ENCODE measurements at places on chromosomes 3 and 15. TPM values are rescaled to one million over a fixed set of nuclear protein-coding genes. Genes with fewer than 3 reads are reported as not detected.

CEP19 gene
- 0.94 TPM for total RNA-seq

CCR5 gene
- total RNA-seq, result 0.13 TPM

C3orf20 gene
- 0.31 TPM for total RNA-seq

SLC27A2 gene
- 0.12 TPM for total RNA-seq

- no peak for DNase-seq
- H3K27me3 ChIP-seq, result no peaks in the 10 kb centered on the region
- no peak overlapping the region for H3K27ac ChIP-seq
- H3K4me3 ChIP-seq, result no peak overlapping the region
- H3K4me1 ChIP-seq, result no peaks in the 10 kb centered on the region
Observed at GRCh38 chr15:36468746-36469145, 110.7 kb upstream of the CDIN1 start.

DNA sequence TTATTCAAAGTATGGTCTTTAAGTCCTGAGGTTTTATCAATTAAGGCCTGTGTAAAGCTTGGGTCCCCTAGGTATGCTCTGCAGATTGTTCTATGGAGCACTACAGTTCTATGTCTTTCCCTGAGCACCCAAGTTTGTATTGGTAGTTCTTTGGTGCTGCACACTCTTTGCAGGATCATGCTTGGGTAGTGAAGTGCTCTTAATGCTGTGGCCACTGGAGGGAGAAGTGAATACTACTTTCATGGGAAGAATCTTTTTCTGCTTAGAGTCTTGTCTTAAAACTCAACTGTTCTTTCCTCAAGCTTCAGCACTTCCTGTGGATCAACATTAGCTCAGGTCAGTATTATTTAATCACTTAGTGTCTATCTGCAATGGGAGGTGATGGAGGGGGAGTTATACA is 93.6 kb upstream of the CFAP20DC start:
- H3K27me3 ChIP-seq, result no peaks in the 10 kb centered on the region
- no peaks in the 10 kb centered on the region for H3K4me1 ChIP-seq
- no peaks in the 10 kb centered on the region for H3K36me3 ChIP-seq
- no peak for DNase-seq

DNA sequence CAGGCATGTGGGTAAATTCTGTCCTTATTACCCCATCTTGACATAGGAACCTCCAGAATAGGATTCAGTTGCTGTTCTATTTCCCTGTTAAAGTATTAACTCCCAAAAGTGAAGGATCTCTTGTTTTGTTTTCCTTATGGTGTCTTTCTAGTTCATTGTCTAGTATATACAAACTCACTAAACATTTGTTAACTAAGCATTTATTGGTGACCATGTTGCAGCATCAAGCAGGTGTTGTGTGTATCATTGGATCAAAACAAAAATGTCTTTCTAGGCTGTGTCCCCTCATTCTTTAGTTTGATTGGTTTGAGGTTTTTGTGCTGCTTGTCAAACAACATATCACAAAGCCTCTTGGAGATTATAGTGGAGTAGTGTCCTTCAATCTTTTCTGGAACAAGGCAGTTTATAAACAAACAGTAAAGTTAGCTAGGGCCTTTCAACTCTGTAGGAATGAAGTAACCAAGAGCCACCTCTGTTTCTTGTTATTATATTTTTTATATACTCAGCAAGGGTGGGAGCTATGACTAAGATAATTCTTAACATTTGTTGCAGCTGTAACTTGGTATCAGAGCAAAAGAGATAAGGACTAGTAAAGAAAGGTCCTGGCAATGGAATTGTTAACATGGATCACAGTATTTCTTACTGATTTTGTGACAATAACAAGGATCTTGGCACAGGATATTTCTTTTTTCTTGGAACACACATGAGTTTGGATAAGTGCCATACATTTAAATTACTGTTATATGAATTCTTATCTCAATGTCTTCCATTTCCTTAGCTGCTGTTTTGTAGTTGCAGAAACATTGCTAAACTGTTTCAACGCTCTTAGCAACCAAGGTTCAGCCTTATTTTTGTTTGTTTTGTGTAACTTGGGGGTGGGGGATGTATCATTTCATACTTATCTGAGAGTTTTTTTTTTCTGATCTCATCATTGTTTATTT is 49.3 kb downstream of the TMOD3 start:
- no peak for DNase-seq
- H3K4me1 ChIP-seq, result peaks cover 15% of the 10 kb centered on the region
- H3K36me3 ChIP-seq, result no peaks in the 10 kb centered on the region

DNA sequence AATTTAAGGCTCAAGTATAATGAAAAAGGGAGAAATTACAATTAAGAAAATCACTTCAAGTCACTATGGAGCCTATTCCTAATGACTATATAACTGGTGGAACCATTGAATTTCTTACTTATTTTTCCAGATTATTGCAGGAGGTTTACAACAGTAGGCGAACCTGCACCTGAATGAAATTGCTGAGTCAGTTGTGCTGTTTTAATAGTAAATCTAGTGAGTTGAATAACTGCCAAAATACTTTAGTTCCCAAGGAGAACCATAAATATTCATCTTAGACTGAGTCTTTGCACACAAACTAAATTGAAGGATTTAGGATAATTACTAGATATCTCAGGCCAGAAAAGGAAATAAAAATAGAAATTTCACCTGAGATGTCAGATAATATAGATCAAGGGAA is 1052.8 kb downstream of the NAALADL2 start:
- H3K36me3 ChIP-seq, result no peaks in the 10 kb centered on the region
- no peak overlapping the region for H3K27ac ChIP-seq
- H3K4me3 ChIP-seq, result no peak overlapping the region

DNA sequence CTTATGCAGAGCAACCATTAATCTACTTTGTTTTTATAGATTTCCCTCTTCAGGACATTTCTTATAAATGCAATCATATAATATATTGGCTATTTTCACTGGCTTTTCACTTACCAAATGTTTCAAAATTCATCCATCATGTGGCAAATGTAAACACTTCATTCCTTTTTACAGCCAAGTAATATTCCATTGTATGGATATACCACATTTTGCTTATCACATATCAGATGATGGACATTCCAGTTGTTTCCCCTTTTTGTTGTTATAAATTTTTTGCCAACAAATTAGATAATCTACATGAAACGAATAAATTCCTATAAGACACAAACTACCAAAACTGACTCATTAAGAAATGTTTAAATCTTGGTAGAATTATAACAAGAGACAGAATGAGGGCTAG is 79.8 kb upstream of the CSPG5 start:
- no peaks in the 10 kb centered on the region for H3K4me1 ChIP-seq
- H3K27ac ChIP-seq, result no peak overlapping the region
- H3K36me3 ChIP-seq, result no peaks in the 10 kb centered on the region
- DNase-seq, result no peak
- no peak overlapping the region for H3K4me3 ChIP-seq

DNA sequence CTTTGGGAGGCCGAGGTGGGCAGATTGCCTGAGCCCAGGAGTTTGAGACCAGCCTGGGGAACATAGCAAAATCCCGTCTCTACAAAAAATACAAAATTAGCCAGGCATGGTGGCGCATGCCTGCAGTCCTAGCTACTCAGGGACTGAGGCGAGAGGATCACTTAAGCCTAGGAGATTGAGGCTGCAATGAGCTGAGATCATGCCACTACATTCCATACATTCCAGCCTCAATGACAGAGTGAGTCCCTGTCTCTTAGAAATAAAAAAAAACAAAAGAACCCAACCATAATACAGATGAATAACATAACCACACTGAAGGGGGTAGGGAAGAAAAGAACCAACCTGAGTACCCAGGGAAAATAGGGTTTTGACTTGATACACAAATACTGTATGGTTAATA is 19.7 kb upstream of the CGNL1 start:
- H3K27ac ChIP-seq, result no peak overlapping the region
- H3K4me1 ChIP-seq, result no peaks in the 10 kb centered on the region
- H3K27me3 ChIP-seq, result no peaks in the 10 kb centered on the region
- no peak overlapping the region for H3K4me3 ChIP-seq
- DNase-seq, result no peak

GRCh38 chr15:71732636-71733035 is 77.7 kb upstream of the NR2E3 start:
- no peaks in the 10 kb centered on the region for H3K36me3 ChIP-seq
- H3K4me3 ChIP-seq, result no peak overlapping the region
- peaks cover 10% of the 10 kb centered on the region for H3K4me1 ChIP-seq
- H3K27ac ChIP-seq, result no peak overlapping the region

DNA sequence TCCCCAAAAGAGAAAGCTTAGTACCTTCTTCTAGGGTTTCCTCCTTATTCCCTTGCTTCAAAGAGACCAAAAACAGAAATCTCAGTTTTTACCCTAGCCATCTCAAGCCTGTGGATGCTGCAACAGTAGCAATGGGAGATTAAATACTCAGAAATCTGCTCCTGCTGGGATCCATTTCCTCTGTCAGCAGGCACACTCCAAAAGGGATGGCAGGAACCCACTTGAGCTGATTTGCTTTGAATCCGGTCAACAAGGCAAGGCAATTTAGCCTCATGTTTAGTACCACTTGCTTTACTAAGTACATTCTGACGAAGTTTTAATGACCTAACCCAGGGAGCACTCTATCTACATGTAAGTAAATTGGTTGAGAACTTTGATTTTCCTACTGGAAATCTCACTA is 590.0 kb upstream of the ADAMTS9 start:
- H3K4me1 ChIP-seq, result no peaks in the 10 kb centered on the region
- no peak overlapping the region for H3K27ac ChIP-seq
- no peak overlapping the region for H3K4me3 ChIP-seq
- H3K27me3 ChIP-seq, result no peaks in the 10 kb centered on the region

GRCh38 chr3:55487381-55488241 is 505 bp upstream of the WNT5A start:
- H3K27ac ChIP-seq, result peak overlapping the region; percentile 73
- H3K4me1 ChIP-seq, result peaks cover 6% of the 10 kb centered on the region
- H3K27me3 ChIP-seq, result peaks cover 8% of the 10 kb centered on the region
- peak overlapping the region; percentile 56 for H3K4me3 ChIP-seq
- H3K36me3 ChIP-seq, result no peaks in the 10 kb centered on the region
- peak; percentile 61 for DNase-seq

GRCh38 chr3:36738702-36739101 is 25.7 kb downstream of the DCLK3 start:
- H3K36me3 ChIP-seq, result no peaks in the 10 kb centered on the region
- no peaks in the 10 kb centered on the region for H3K27me3 ChIP-seq
- no peak overlapping the region for H3K27ac ChIP-seq
- H3K4me1 ChIP-seq, result peaks cover 18% of the 10 kb centered on the region
- no peak overlapping the region for H3K4me3 ChIP-seq

DNA sequence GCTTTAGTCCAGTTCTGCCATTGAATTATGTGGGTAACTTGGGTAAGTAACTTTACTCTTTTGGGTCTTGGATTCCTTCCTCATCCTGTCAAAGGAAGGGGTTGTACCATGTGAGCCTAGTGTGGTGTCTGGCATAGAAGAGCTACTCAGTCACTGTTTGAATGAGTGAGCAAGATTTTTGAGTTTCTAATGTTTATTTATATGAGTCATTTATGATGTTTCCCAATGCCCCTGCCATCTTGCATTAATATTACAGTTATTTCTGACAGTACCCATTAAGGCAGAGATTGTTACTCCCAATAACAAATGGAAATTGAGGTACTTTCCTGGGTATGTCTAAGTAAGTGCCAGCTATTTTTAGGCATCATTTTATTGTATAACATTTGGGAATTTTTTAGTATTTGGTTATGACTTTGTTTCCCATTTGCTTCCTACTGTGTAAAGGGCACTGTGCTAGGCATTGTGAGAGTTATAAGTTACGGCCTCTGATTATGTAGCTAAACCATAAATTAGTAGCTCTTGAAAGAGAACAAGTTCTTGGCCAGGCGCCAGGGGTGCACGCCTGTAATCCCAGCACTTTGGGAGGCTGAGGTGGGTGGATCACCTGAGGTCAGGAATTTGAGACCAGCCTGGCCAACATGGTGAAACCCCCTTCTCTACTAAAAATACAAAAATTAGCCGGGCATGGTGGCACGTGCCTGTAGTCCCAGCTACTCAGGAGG is 23.5 kb downstream of the NR1D2 start:
- H3K4me1 ChIP-seq, result peaks cover 6% of the 10 kb centered on the region
- no peak for DNase-seq
- peaks cover 98% of the 10 kb centered on the region for H3K36me3 ChIP-seq
- no peaks in the 10 kb centered on the region for H3K27me3 ChIP-seq
- H3K4me3 ChIP-seq, result no peak overlapping the region

- no peak overlapping the region for H3K4me3 ChIP-seq
- no peak overlapping the region for H3K27ac ChIP-seq
- no peaks in the 10 kb centered on the region for H3K27me3 ChIP-seq
- no peak for DNase-seq
- peaks cover 10% of the 10 kb centered on the region for H3K4me1 ChIP-seq
Observed at GRCh38 chr15:90243943-90244639, 5.3 kb upstream of the TTLL13 start.

Data from heart left ventricle (tissue), 16 donors.